ENCODE measurements at places on chromosomes 7 and 10.

- peaks cover 56% of the 10 kb centered on the region for H3K4me1 ChIP-seq
- peak overlapping the region; percentile 57 for H3K4me3 ChIP-seq
- no peaks in the 10 kb centered on the region for H3K36me3 ChIP-seq
- peak overlapping the region; percentile 52 for H3K27ac ChIP-seq
These were observed 1.3 kb upstream of the NMT2 start for GRCh38 chr10:15169555-15170401.

- H3K27ac ChIP-seq, result no peak overlapping the region
- no peaks in the 10 kb centered on the region for H3K27me3 ChIP-seq
- no peak for DNase-seq
- no peaks in the 10 kb centered on the region for H3K4me1 ChIP-seq
- H3K36me3 ChIP-seq, result no peaks in the 10 kb centered on the region
These were observed 24.3 kb upstream of the PDE1C start for GRCh38 chr7:32094516-32094915.

DNA sequence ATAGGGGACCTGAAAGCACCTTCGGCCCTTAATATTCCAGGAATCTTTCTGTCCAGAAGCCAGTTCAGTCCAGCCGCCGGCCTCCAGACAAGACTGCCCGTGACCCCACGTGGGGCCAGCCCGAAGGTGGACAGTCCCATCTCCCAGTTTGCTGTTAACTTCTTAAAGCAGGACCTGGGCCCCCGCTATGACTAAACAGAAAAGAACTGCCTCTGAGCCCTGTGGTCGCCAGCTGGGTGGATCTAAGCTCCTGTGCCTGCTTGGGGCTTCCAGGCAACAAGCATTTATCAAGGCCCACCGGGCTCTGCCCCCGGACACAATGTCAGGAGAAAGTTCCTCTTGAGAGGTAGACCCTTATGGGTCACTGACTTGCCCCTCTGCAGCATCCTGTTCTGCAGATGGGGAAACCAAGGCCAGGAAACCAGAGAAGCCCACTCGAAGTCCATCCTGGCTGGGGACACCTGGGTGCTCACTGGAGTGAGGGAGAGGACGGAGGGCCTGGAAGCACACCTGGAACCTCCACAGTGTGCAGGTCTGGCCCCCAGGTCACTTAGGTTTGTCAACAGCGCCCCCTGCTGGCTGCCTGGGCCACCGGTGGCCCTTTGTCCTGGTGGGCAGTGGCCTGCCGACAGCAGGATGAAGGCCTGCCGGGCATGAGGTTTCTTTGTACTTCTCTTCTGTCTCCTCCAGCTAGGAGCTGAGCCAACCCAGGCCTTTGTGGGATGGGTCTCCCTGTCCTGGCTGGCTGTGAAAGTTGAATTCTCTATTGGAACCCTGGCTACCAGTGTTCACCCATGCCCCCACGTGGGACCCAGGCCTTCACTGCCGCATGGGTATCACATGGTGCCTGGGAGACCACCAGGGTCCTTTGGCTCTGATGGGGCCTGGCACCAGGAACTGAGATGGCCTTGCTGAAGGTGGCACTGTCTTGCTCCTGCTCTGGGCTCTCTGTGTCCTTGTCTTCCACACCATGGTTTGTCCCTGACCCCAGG, 128.0 kb downstream of the ZMIZ1 start:
- DNase-seq, result peak; percentile 45
- H3K36me3 ChIP-seq, result no peaks in the 10 kb centered on the region
- no peak overlapping the region for H3K27ac ChIP-seq
- no peak overlapping the region for H3K4me3 ChIP-seq
- H3K4me1 ChIP-seq, result peaks cover 6% of the 10 kb centered on the region
- no peaks in the 10 kb centered on the region for H3K27me3 ChIP-seq

DNA sequence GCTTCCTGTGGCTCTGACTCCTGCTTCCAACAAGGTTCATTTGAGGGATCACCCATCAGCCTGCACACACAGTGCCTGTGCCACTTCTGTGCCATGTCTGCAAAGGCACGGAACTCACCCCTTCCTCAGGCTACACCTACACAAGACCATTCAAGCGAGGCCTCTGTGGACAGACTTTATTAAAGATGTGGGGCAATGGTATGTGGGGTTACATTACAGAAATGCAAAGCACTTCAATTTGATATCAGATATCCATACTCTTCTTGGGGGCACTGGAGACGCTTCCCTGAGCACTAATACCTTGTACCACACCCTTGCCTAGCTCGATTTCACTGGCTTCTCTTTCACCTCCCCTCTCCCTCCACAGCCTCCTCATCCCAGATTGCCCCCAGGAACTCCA, 84.4 kb upstream of the FGL2 start:
- no peaks in the 10 kb centered on the region for H3K27me3 ChIP-seq
- no peak for DNase-seq
- H3K4me3 ChIP-seq, result no peak overlapping the region

Data from CD8-positive, alpha-beta memory T cell (primary cell).